Midbrain (tissue), 1 donor: ENCODE measurements at places on chromosomes 7 and 10.

GRCh38 chr7:41002741-41003610 lies 699.9 kb downstream of the INHBA start:
- peak; percentile 8 for DNase-seq

GRCh38 chr10:121608469-121609190 lies 10.4 kb upstream of the FGFR2 start:
- DNase-seq: peak; percentile 68

DNA sequence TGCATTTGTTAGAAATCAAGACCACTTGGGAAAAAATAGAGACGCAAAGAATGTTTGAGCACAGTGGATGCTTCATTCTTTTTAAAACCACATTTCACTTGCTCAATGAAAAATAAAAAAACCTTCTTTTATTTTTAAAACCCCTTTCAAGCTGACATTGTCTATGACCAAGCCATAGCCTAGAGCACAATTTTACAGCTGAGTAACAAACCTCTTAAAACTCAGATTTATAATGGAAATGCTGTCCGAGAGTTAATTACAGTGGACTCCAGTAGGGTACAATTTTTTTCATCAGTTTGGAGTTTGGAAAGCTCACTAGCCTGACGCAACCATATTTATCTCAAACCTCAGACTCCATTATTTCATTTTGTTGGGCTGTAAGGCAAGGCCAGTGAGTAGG lies 116.3 kb downstream of the RNLS start:
- DNase-seq: no peak

- DNase-seq: no peak
Measured at GRCh38 chr7:18086165-18087025, 58.7 kb upstream of the PRPS1L1 start.

DNA sequence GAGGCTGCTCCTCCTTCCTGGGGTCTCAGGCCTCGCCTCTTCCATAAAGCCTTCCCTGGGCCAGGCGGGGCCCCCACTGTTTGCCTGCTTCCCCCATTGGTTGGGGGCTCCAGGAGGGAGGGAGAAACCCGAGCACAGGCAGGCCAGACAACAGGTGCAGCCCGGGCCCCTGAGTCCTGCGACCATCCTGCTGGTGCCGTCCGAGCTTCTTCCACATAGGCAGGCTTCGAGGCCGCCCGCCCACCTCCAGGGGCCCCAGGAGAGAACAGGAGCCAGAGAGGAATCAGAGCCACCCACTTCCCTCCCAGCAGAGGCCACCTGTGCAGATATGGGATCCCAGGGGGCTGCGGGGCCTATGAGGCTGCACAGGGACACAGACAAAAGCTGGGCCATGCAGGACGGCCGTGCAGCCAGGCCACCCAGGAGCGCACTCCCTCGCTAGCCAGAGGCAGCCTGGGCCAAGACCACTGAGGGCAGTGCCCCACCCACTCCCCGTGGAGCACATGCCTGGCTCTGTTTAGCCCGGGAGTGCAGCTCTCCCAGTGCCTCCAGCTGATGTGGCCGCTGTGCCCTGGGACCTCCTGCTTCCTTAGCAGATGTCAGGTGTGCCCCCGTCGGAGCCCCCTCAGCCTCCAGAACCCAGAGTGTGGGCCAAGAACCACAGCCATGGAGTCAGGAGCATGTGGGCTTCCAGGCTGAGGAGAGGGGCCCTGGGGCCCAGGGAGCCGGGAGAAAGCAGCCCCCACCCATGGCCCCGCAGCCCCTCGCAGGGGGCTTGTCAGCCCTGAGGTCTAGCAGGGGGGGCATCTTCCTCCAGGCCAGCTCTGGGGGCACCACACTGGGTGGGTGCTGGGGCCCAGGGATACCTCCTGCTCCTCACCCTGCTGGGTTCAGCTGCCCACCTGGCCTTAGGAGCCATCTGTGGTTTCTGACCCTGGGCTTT lies 59.9 kb upstream of the INPP5A start:
- DNase-seq: no peak

DNA sequence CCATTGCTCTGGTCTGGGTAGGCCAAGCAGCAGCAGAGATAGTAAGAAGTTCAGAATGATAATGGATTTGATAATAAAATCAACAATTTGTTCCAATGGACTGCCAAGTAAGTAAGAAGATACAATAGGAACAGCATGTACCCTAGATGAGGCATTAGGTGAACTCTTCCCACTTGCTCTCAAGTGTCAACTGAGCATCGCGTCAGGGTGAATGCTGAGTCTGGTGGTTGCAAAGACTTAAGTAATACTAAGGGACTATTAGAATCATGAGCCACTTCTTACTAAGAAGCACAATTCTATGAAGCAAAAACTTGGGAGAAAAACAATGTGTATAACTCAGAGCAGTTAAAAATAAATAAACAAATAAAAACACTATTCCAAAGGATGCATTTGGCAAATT lies 54.5 kb downstream of the LRRN3 start:
- no peak for DNase-seq
